ENCODE measurements at places on chromosomes 6 and 20.

DNA sequence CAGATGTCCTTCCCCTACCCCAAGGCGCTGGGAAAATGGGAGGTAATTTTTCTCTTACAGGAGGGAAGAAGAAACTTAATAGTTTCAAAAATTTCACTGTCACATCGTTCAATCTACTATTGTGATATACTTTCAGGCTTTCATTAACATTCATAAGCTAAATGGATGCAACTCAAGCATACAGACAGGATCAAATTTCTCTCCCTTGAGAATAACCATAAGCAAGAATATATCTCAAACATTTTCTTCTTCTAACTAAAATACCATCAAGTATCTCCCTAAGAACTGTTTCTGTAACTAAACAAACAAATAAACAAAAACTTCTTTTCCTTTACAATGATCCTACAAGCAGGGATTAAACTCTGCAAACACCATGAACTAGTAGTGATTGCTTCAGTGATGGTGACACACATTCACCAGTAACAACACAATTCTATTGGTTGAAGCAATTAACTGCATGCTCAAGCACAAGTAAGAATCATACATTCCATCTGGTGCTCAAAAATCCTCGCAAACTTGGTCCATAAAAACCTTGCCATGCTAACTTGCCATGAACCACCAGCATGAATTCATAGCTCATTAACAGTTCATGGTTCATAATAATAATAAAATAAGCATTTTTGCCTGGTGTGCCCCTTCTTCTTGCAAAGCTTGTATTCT is 183.8 kb downstream of the PTPRK start:
- no peak for DNase-seq

GRCh38 chr20:20904501-20904831 is 192.0 kb upstream of the RALGAPA2 start:
- DNase-seq: no peak

DNA sequence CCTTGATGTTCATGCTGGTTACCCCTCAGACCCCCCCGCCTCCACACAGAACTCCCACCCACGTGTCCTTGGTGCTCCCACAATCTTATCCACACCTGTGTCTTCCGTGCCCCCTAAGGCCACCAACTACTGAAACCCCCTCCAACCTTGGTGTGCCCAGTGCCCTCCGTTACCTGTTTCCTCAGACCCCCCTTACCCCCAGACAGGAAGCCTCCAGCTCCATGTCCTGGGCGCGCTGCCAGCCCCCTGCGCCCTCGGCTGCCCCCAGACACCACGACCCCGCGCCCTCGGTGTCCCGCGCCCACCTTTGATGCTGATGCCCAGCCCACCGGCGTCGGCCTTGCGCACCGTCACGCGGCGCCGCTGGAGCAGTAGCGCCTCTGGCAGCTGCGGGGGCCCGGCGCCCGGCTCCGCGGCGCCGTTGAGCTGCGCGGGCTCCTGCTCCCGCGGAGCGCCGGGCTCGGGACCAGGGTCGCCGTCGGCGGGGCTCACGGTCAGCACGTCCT is 504 bp downstream of the SNTA1 start:
- peak; percentile 34 for DNase-seq

DNA sequence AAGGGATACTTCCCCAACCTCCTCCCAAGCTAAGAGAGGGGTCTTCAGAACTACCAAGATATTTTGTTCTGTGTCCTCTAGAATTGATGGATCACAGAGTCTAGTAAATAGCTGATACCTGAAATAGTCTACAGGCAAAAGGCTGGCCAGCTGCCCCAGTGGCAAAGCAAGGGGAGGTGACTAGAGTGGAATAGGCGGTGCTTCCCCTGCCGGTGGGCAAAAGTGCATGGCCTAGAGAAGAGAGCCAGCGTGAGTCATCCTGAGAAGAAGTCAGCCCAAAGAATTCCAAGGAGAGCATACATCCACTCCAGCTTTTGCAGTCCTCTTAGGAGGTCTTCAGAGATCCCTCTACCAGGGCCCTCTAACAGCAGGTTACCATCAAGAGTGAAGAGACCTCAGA is 14.7 kb downstream of the DPPA5 start:
- no peak for DNase-seq

- no peak for DNase-seq
Measured at GRCh38 chr6:129492260-129492659, 217.7 kb downstream of the ARHGAP18 start.
